ENCODE measurements at places on chromosomes 16 and 17.
A peak's percentile ranks its signal among the peaks of the same experiment; 100 is the strongest.

- no peak for DNase-seq
Measured at GRCh38 chr17:20993863-20994778, 48.7 kb downstream of the USP22 start.

DNA sequence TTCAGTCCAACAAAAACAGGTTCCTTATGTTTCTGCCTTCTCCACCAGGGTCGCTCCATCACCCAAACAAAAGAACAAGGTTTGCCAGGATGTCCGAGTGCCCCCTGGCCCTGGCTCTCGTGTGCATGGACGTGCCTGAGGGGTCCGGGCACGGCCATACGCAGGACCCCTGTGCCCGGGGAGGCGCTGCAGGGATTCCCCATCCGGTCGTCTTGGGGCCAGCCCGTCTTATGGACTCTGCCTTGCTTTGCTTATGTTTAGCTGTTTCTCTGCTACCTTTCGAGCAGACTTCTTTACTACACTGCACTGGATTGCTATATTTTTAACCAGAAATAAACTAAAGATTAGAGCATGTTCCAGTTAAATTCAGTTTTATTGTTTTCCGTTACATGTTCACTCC lies 68.0 kb downstream of the KLHDC4 start:
- no peak for DNase-seq

DNA sequence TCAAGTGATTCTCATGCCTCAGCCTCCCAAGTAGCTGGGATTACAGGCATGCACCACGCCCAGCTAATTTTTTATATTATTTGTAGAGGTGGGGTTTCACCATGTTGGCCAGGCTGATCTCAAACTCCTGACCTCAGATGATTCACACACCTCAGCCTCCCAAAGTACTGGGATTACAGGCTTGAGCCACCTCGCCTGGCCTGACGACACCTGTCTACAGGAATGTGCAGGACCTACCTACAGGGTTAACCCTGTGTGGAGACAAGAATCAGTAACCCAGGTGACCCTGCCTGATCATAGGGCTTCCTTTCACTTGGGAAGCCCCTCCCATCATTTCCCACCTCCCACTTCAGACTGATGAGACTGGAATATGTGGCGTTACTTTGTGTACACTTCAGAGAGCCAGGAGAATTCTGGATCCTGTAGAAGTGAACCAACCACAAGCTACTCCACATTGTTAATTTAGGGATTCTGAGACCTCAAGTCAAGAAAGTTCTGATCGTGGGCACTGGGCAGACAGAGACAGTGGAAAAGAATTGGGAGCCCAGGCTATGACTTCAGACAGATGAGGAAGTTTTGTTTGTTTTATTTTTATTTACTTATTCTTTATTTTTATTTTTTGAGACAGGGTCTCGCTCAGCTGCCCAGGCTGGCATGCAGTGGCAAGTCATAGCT lies 5.7 kb upstream of the MILR1 start:
- no peak for DNase-seq

DNA sequence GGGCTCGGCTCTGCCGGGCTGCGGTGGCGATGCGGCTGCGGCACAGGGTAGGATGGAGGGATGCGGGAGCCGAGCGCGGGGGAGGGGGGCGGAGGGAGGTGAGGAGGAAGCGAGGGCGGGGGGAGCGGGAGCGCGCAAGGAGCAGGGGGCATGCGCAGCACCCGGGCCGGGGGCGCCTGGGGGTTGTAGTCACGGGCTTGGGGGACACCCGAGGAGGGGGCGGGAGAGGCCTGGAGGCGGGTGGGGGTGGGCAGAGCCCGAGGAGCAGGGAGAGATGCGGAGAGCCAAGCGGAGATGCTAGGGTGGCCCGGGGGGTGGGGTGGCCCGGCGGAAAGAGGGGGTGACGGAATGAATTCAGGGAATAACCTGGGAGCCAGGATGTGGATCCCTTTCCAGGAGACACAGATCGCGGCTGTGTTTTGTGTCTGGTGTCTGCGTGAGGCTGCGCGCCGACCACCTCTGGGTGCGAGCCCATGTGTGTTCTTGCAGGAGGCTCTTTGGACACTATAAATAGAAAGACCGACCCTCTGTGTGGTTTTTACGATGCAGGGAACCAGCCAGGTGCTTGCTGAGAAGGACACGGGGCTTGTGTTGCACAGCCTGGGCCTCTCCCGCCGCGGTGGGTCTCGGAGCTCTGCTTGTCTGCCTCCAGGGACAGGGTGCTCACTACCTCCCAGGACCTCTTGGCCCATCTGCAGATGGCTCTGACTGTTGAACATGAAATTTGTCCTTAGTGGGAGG lies at the start of gene STX1B:
STX1B (minus strand) TSS at position 54 of the 741 bp plus-strand sequence. CDS start 242 bp downstream, outside the sequence.
- peak; percentile 63 for DNase-seq

DNA sequence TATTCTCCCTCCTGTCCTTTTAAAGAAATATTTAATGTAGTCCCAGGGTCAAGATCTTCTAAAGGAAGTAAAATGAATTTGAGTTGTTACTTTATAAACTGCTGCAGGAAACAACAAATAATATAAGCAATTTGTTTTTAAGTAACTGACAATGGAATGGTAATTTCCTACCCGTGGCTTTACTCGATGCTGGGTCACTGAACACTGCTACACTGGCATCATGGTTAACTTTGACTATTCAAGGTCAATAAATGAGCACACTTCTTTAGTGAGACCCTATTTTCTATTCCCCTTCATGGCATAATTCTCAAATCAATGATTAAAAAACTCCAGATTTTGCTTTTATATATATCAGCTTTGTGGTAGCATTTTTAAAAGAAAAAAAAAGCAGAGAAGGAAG lies 22.1 kb upstream of the ERCC4 start:
- DNase-seq, result no peak

GRCh38 chr17:81685108-81685507 lies 1.3 kb downstream of the HGS start:
- no peak for DNase-seq

GRCh38 chr16:14628806-14629611 lies 1.1 kb downstream of the PARN start:
- no peak for DNase-seq

GRCh38 chr16:87407511-87408112 lies 15.5 kb downstream of the MAP1LC3B start:
- no peak for DNase-seq

DNA sequence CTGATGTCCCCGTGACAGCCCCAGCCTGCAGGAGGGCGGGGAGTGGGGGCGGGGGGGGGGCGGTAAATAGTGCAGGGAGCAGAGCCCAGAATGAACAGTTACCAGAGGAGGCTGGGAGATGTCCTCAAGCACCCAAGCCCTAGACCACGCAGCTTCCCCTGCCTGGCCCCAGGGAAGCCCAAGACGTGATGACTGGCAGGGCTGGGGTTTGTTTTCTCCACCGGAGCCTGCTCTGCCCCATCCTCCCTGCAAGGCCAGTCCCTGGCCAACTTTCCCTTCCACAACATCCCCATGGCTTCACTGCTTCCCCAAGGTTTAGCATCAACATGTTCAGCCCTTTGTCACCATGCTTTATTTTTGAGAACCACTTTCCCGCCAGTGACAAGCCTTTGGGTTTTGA lies 1.4 kb upstream of the BEAN1 start:
- no peak for DNase-seq

GRCh38 chr17:50542795-50543774 lies 3.9 kb upstream of the SPATA20 start:
- DNase-seq, result no peak

DNA sequence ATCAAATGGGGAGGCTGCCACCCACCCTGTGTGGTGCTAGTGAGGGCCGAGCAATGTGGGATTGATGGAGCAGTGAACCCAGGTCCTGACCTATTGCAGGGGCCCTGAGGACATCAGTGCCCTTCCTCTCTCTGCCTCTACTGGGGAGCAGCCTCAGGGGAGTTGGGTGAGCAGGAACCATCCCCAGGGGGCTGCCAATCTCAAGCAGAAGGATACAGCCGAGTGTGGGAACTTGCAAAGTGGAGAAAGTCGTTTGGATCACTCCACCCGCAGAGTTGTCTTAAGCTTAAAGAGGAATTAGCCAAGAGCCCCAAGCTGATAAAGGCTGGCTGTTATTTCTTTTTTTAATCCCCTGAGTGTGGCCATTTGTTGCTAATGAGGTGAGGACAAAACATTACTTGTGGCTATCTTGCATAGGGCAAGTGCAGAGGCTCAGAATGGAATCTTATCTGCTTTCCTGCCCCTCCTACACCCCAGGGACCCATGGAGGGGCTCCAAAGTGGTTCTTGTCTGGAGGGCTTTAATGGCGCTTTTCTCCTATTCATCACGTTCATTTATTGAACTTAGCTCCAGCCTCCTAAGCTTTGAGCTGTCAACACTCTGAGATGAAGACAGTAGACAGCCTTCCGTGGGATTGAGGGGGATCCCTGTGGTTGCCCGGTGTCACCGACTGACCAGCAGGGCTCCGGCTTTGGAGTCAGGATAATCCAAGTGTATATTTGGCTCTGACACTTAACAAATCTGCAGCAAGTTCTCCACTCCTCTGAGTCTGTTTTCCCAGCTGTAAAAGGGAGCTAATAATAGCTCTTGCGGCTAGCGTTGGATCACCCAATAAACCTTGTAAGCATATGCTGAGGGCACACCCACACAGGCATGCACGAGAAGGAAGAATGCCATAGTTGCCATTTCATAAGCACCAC lies 45.1 kb downstream of the MYH11 start:
- DNase-seq, result no peak

GRCh38 chr16:12002447-12003006 lies 26.0 kb downstream of the SNX29 start:
- no peak for DNase-seq

- no peak for DNase-seq
Measured at GRCh38 chr17:14119546-14119945, 50.2 kb downstream of the COX10 start.

DNA sequence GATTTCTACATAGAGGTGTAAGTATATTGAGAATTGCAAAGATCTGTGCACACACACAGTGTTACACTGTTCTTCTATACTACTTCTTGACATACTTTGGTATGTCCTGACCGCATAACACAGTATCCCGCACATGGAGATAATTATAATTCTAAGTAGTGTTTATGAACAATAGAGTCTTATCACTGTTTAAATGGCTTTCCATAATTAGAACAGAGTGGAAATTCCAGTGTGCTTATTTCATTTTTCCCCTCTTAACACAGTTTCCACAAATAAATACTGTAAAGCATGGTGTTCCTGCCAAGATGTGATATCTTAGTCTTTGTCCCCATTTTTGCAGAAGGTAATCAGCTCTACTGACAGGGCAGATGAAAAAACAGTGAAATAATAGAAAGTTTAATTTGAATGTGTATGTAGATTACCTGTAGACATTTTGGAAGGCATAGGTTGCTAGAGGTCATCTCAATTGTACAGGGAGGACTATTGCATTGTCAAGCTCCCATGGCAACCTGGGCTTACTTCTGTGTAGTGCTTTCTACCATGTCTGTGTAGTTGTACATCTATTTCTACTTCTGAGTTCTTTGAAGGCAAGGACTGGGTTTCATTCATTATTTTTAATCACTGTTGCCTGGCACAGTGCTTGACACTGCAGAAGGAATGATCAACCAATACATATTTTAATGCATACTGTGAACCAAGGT lies 10.1 kb upstream of the KRT28 start:
- no peak for DNase-seq

DNA sequence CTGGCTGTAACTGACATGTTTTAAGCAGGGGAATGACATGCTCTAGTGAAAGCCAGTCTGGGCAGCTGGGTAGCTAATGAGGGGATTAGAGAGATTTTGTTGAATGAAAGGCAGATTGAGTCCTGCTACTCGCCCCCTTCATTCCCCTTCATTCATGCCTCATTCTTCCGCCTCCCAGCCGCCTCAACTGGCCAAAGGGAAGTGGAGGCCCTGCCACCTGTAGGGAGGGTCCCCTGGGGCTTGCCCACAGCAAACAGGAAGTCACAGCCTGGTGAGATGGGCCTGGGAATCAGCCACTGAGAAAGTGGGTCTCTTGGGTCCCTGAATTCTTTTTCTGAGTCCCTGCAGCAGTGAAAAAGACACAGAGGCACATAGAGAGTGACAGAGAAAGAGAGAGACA lies 1.1 kb upstream of the CD19 start:
- DNase-seq, result no peak

- DNase-seq, result no peak
Measured at GRCh38 chr16:88923450-88923849, 53.6 kb downstream of the CBFA2T3 start.

DNA sequence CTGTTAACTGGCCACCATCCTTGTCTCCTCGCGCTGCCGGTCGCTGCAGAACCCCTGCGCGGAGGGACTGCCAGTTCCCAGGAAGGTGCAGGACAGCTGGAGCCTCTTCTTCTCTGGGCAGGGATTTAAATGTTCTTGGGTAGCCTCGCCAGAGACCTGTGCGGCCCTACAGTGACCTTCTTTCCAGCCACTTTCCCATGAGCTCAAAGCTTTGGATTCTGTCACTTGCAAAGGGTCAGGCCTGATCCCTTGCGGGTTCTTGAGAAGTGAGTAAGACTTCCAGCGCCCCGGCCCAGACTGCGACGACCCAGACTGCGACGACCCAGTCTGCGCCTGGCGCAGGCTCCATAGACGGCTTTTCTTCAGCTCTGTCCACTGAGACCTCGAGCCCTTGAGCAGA lies 1.4 kb upstream of the SLFN5 start:
- DNase-seq, result no peak

DNA sequence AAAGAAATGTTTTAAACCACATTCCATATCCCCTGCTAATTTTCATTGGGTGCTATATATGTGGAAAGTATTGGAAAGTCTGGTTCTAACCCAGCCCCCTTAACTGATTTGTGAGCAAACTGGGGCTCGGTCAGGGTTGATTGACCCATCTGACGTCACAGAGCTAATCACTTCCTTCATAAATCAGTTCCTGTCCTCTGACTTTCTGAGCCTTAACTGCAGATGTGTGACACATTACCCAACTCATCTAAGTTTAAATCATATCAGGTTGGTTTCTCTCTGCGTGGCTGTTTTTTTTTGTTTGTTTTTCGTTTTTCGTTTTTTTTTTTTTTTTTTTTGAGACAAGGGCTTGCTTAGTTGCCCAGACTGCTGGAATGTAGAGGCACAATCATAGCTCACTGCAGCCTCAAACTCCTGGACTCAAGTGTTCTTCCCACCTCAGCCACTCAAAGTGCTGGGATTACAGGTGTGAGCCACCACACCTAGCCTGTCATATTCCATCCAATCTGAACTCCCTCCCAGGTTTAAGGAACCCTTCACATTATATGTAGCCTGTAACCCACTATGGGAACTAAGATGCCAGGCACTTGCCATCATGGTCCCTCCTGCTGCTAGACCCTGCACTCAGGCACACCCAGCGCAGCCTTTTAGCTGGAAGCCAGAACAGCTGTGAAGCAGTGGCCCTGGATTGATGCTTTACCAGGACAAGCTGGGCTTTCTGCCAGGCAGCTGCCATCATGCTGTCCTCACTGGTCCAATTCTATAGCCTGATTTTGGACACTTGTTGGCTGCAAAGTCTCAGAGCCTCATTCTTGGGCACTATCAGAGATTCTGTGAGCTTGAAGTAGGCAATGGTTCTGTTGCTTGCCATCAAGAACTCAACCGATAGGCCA lies 6.9 kb upstream of the BPTF start:
- DNase-seq, result no peak

Measured in anterior cingulate cortex (tissue), 58 donors.